ENCODE measurements at places on chromosomes 7 and 10.
A peak's percentile ranks its signal among the peaks of the same experiment; 100 is the strongest.

DNA sequence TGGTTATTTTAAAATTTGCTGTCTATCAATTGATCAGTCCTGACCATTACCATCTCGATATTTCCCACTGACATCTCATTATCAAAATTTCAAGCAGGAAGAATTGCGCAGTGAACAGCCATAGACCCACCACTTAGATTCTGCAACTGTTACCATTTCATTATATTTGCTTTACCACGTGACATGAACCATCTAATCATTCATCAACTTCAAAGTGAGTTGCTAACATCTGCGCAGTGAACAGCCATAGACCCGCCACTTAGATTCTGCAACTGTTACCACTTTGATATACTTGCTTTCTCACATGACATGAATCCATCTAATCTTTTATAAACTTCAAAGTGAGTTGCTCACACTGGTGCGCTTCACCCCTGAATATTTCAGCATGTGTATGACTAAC lies 22.5 kb downstream of the FOXL3 start:
- DNase-seq = no peak

- DNase-seq = peak; percentile 95
These were observed 85.8 kb downstream of the NRP1 start for GRCh38 chr10:33248638-33249037.

- peak; percentile 98 for DNase-seq
These were observed 23.8 kb upstream of the IFIT2 start for GRCh38 chr10:89278034-89278535.

DNA sequence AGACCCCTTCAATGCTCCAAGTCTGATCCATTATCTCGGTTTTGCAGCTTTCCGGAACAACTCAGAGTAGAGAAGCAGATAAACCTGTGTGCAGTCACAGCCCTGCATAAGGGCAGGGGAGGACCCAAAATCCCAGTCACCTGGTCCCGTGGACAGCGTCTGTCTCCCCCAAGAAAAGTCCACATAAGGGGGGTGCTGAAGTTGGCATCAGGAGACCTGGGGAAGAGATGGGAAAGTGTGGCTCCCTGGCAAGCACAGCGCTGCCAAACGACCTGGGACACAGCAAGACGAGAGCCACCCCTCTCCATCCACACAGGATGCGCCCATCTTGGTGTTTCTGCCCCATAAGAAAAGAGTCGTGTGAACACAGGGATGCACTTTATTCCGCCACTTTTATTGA lies 27.9 kb downstream of the ASB13 start:
- DNase-seq = no peak

DNA sequence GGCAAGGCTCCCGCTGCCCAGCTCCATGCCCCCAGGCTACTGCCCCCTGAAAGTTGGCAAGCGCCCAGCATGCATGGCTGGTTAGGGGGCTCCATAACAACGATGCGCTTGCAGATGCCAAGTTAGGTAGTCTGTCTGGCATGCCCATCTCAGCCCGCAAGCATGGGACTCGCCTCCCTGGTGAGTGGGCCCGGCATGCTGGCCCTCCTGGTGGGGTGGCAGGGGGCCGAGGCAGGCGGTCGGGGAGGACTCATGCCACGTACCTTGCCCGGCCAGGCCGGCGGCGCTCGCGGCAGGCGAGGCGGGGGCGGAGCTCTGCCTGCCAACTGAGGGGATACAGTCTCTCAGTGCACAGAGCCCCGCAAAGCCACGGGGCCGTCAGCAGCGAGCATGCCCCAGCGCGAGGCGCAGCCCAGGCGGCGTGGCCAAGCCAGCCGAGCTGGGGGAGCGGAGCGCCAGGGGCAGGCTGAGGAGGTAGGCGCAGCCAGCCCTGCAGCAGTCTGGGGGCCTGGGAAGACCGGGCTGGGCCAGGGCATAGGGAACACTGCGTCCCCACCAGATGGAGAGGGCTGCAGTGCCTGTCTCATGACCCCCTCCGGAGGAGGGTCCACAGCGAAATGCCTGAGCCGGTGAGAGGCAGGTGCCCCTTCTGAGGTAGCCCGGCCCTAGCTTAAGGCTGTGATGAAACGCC lies 28.0 kb upstream of the NDST2 start:
- no peak for DNase-seq

- DNase-seq = peak; percentile 79
These were observed at the start of gene AKR1E2 for GRCh38 chr10:4825868-4826791. Gene AKR1E2 (plus strand): TSS chr10:4826207. CDS start chr10:4826325, 118 bp downstream.

DNA sequence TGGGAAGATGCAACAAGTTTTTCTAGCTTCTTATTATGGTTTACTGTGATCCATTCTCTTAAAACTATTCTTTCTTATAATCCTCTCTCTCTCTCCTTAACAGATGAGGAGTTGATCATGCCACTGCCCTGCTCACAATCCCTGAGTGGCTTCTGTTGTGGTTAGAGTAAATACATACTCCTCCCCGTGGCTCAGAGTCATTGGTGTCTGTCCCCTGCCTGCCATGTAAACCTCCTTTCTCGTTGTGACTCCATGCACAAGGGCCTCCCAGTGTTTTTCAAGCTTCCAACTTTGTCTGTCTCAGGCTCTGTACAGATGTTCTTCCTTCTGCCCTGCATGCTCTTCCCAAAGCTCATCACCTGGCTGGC lies 20.4 kb downstream of the CCNY start:
- no peak for DNase-seq
